ENCODE measurements at places on chromosomes 2 and 18.
A peak's percentile ranks its signal among the peaks of the same experiment; 100 is the strongest.

- no peak for DNase-seq
These were observed 46.1 kb upstream of the UBE2F start for GRCh38 chr2:237920673-237921072.

- DNase-seq = no peak
These were observed 56.2 kb downstream of the CTNNA2 start for GRCh38 chr2:79569048-79569447.

- peak; percentile 80 for DNase-seq
These were observed at the start of gene VSNL1 for GRCh38 chr2:17540093-17540812. Gene VSNL1 (plus strand): TSS chr2:17540696. CDS start chr2:17592075, 51,379 bp downstream.

DNA sequence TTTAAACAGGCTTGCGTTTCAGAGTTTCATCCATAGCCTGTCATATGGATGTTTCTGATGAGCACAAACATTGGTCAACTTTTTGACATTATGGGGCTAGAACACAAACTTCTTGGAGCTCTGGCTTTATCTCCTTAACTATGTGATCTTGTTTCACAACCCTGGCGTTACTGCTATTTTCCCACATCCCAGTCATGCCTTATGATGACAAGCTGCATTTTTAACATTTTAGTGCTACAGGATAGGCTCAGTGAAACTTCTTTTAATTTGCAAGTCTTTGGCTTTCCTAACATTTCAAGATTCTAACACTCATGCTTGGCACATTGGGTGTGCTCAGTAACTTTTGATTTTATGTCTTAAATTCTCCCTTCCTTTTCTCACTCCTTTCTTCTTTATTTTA, 21.0 kb upstream of the PDE1A start:
- DNase-seq = peak; percentile 83

- no peak for DNase-seq
These were observed 129.3 kb downstream of the FAM210A start for GRCh38 chr18:13597068-13597467.

GRCh38 chr2:234412726-234413125, 84.2 kb downstream of the ARL4C start:
- DNase-seq = peak; percentile 10

DNA sequence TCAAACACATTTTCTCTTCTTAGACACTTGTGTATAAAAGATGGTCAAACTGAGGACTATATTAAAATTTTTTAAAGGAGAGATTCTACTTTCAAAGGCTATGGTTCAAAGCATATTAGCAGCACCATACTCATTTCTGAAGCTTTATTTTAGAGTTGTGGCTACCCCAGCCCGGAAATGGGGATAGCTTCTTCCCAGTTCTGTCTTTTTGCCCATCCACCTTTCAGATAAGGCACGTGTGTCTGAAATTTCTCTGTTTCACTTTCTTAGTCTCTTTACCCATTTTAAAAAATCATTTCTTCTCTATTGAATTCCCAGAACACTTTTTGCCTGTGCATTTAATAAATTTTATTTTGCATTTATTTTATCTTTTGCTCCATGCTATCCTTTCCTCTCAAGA, 431.5 kb downstream of the RNF144A start:
- DNase-seq = no peak

GRCh38 chr2:223122781-223123180, 70.8 kb downstream of the KCNE4 start:
- DNase-seq = no peak

All from brain microvascular endothelial cell (primary cell).